ENCODE measurements at places on chromosomes 6 and 20.

DNA sequence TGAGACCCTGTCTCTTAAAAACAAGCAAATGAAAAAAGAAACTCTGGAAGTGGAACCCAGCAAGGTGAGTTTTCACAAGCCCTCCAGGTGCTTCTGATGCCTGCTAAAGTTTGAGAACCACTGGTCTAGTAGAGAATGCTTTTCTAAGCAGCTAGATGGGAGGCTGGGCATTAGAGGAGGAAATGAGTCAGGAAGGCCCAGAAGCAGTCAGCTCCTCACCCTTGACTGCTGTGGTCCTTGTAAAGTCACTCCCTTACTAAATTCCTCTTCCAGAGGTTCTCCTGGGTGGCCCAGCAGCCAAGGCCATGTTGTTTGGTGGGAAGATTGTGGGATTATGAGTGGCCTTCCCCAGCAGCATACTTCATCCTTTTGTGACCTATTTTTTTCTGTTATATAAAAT is 52.0 kb upstream of the FYN start:
- no peak for DNase-seq

DNA sequence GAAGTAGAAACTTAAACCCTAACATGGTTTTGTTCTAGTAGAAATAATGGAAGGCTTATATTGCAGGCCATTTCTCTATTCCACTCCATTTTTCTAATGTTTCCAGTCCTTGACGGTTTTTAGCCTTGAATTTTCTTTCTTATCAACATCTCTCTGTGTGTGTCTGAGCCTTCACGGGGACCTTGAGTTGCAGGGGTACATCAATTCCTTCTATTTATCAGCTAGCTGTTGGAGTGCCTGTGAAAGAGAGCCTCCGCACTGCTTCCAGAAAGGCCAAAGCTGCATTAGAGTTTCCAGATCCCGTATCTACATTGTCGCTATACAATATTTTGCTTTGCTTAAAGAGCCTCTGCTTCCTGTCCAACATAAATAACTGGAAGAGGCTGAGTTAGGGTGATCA is 5.4 kb upstream of the HSF2 start:
- DNase-seq = no peak

DNA sequence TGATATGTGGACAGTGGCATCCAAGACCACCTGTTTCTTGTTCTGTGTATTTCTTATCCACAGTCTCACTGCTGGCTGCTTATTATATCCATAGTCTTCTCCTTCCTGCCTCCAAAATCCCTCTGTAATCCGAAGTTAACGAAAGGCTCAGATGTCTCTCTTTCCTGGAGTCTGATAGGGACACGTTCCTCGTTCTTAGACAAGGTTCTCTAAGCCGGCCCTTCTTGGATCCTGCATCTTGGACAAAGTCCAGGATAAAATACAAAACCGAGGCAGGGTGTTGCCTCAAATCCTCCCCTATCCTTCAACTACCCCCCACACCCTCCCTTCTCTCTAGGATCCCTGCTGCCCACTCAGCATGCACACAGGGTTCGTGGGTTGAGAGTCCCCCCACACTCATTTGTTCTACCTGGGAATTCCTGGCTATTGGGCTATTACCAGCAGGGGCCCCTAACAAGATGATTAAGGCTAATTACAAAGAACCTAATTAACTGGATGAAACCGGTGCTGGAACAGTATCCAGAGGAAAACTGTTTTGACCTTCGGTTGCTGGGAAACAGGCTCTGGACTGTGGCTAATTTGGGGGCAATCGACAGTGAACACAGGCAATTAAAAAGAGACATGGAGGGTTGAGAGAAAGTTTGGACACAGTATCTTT is 32.7 kb upstream of the MRPS10 start:
- DNase-seq = no peak

DNA sequence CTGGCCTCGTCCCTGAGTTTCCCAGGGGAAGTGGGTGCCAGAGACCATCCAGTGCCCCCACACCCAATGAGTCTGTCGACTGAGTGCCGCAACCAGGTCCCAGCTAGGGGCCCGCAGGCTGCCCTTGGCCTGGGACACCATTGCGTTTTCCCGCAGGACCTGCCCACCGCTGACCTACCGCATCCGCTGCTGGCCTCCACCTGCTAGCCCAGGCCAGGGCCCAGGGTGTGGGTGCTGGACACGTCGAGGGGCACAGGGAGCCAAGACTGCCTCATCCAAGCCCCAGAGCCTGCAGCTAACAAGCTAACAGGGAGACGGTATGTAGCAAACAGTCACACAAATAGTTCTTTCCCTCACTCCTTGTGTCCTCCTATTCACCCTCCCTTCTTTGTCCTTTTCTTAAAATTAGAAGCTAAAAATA is 97.7 kb downstream of the TMEM242 start:
- no peak for DNase-seq

DNA sequence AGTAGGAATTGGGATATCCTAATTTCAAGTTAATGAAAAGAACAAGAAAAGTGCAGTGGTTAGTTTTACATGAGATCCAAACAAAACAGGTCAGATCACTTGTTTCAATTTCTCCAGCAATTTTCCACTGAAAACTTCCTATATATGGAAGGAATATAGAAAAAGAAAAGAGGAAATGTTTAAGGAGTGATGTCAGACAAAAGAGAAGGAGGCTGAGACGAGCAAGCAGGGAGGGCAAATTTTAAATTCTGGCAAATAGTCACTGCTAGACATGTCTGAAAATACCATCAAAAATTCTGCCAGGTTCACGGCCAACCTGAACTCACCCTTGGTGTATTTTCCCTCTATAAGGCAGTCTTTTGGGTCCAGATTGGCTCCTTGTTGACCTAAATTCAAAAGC is 9.5 kb upstream of the NUP153 start:
- DNase-seq = no peak
